ENCODE measurements at places on chromosomes 6 and 20.

DNA sequence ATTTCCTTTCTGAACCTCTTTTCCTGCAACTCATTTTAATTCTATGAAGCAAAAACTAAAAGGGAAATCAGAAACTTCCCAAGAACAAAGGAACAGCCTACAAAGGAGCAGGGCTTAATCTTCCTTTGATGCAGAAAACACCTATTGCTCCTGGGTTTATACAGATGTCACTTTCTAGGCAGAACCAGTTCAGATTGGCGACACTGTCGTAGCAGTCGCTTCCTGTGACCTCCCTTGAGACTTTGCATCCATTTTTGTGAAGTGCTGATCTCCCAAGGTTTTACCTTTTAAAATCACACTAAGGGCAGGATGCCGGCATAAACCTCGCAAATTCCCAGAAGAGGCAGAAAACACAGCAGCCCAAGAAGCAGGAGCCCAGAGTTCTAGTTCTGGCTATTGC, 40.1 kb downstream of the JAG1 start:
- no peak for DNase-seq

DNA sequence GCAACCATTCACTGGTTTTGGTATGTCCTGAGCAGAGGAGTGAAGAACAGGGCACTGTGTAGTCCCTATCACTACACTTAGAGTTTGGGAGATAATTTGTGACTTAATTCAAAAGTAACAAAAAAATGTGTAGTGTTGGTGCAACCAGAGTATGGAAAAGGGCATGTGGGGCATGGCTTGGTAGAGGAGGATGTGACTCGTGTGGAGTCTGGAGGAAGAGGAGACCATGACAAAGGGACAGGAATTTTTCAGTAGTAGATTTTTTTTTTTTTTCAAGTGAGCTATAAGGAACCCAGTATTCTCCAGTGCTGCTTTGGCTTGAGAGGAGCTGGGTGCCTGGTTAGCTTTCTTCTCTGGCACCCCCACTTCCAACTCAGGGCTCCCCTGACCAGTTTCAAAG, 5.1 kb downstream of the MTRES1 start:
- no peak for DNase-seq

GRCh38 chr20:56932575-56933330, 303.6 kb downstream of the TFAP2C start:
- no peak for DNase-seq

DNA sequence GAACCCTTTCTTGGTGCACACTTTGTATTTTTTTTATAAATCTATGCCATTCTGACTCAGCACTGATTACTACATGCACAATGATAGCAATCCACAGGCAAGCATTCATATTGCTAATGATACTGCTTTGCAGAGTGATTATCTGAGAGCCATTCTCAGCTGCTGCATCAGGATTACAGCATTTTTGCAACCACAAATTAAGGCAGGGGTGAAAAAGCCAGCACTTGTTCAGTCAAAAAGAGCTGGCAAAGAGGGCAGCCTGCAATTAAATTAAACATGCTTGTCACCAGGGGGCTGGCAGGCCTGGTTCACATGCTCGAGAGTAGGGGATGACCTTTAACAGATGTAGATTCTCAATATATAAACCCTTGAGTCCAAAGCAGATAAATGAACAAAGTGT, 40.7 kb upstream of the SLC17A4 start:
- no peak for DNase-seq

- no peak for DNase-seq
These were observed 233.7 kb downstream of the DLL1 start for GRCh38 chr6:170057034-170057734.

DNA sequence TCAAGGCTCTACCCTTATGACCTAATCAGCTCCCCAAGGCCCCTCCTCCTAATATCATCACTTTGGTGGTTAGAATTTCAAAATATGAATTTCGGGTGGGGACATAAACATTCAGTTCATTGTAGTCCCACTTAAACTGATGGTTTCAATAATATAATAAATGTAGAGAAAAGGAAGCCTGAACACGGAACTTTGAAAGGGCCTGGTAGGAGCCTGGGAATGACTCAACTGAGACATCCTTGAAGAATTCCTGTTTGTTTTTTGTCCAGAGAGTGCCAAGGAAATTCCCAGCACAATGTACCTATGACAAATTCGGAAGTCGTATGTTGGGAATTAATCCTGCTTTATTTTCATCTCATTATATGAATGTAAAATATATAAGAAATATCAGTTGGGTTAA, 457.9 kb downstream of the PLCB1 start:
- no peak for DNase-seq

DNA sequence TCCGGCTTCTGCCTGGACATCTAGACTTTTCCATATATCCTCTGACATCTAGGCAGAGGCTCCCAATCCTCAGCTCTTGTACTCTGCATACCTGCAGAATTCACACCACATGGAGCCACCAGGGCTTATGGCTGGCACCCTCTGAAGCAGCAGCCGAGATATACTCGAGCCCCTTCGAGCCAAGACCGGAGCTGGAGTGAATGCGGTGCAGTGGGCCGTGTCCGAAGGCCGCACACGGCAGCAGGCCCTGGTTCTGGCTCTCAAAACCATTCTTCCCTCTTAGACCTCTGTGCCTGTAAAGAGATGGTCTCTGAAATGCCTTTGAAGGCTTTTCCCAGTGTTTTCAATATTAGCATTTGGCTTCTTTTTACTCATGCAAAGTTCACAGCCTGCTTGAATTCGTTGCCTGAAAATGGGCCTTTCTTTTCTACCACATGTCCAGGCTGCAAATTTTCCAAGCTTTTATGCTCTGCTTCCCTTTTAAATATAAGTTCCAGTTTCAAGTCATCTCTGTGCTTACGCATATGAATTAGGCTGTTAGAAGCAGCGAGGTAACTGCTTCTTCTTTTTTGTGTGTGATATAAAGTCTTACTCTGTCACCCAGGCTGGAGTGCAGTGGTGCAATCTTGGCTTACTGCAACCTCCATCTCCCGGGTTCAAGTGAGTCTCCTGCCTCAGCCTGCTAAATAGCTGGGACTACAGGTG, 3.8 kb upstream of the SIRPB1 start:
- DNase-seq = no peak

- no peak for DNase-seq
These were observed 57.7 kb downstream of the DHX35 start for GRCh38 chr20:39019805-39020325.

GRCh38 chr6:69580706-69581105, 216.1 kb downstream of the LMBRD1 start:
- DNase-seq = no peak

- no peak for DNase-seq
These were observed 297.7 kb downstream of the CDC5L start for GRCh38 chr6:44685213-44685612.

GRCh38 chr6:97154015-97154414, 129.0 kb downstream of the MMS22L start:
- no peak for DNase-seq

DNA sequence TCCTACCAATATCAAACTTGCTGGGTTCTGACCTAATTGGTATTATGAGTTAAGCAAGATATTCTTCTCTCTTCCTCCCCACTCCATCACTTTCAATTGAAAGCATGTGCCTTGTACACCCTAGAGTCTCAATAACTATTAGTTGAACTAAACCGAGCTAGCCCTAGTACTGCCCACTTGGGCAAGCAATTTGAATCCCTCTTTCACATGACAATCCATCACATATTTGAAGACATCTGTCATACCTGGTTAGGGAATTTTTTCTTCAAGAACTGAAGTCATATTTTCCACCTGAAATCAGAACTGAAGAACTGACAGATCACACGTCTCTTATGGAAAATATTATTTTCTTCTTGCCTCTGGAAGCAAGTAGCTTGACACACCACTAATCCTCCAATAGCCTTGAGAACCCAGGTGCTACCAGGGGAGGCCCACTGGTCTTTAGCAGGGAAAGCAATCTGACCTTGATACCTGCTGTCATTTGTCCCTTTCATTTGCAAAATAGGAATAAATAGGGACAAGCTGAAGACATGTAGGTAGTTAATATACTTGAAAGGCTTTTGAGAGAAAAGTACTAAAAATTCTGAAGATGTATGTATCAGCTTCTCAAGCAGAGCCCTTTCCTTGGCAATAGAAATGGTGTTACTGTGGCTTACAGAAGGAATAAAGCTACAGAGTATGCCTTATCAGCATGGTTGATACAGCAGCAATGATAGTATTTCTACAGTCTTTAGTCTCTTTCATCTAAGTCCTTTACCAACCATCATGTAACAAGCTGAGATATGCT, 71.4 kb downstream of the GJA10 start:
- DNase-seq = no peak
